ENCODE measurements at places on chromosomes 3 and 15.

DNA sequence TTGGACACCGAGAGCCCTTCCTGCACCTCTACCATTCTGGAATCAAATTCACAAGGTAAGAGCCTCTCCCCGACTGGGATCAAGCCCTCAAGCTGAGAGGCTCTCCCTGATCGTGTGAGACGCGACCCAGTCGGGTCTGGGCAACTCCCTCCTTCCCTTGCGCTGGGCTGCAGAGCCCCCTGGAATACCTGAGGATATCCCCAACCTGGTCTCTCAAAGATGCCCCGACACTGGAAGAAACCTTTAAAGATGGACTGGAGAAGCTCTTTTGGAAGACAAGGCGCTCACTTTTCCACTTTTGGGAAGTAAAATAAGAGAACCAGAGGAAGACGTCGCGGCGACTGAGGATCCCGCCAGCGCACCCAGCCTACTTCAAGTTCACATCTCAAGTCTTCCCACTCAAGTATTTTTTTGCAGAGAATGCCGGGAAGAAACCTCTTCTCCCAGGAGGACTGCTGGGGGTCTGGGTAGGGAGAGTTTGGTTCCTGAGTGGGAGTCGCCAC lies 33.8 kb downstream of the ZIC4 start:
- DNase-seq = no peak

DNA sequence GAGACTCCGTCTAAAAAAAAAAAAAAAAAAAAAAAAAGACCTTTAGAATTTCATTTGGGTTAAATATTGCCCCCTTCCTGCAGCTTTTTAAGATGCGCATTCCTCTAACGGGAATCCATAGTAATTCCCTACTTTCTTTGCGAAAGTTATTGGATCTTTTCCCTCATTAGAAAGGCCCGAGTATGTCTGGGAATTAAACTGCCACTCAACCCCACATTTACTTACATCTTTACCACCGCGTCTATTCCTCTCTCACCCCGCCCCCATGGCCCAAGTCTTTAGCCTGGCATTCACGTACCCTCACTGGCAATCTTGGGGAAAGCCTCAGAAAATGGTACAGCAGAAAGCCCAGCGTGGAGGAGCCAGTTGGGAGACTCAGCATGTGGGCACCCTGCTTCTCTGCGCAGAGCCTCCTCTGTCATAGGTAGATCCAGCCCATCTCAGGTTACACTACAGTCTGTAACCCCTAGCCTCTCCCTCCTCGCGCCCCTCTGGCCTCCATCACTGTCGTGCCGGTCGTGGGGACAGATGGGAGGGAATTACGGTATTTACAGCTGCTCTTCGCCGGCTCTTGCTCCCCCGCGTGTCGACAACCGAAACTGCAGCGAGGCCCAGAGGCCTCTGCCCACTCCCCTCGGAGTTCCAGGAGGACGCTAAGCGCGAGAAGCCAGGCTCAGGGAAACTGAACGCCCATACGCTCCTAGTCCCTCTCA lies 6.4 kb upstream of the ANKDD1A start:
- DNase-seq = peak; percentile 86

GRCh38 chr3:131881777-131882176 lies 153.0 kb downstream of the CPNE4 start:
- DNase-seq = no peak

DNA sequence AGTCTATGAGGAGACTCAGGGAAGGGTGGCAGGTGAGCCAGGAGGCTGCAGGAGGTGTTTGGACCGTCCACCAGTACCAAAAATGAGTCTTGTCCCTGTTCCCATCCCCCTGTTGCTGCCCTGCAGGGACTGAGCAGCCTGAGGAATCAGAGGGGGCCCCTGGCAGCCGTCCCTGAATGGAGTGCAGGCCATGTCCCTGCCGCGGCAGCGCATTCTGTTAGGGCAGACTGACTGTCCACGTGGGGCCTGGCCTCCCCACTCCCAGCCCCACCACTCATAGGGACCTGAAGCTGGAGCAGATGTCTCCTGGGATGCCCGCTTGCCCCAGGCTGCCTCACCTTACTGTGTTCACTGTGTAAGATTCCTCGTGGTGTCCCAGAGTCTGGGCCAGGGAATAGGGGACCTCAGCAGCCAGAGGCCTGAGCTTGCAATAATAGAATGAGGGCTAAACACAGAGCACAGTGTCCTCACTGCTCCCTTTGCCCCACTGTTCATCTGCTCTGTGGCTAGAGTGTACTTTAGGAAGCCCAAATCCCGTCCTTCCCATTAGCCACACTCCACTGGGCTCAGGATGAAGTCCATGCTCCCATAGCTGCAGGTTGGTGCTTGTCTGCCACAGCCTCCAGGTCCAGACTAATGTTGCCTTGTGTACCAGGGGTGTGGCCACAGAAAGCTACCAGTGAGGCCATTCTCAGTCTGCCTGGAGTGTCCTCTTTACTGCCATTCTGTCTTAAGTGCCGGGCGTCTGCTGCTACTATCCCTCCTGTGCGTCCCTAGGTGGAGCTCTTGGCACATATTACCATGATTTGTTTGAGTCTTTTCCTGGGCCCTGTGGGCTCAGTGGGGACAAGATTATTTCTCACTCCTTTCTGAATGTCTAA lies 63.2 kb downstream of the HCN4 start:
- DNase-seq = peak; percentile 82

DNA sequence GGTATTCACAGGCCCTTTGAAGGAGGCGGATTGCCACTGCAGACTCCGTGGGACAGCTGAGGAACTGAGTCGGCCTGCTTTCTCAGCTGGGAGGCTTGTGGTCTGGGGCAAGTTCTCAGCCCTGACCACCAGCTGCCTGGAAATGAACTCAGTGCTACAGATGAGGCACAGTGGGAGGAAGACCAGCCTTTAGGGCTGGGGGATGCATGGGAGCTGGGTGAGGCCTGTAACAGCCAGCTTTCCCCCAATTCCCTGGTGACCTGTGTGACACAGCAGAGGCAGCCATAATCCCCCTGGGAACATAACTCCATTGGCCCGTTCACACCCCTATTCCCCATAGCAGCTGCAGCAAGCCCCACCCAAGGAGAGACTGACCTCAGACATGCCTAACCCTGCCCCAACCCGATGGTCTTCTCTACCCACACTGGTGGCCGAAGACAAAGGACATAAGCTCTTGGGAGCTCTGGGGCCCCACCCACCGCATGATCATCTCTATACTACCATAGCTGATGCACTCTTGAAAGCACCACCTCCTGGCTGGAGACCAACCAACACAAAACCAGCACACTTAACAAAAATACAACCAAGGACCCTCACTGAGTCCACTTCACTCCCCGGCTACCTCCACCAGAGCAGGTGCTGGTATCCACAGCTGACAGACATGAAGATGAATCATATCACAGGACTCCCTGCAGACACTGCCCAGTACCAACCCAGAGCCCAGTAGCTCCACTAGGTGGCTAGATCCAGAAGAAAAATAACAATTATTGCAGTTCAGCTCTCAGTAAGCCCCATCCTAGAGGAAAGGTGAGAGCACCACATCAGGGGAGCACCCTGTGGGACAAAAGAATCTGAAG lies 24.9 kb downstream of the ZMAT3 start:
- DNase-seq = no peak

DNA sequence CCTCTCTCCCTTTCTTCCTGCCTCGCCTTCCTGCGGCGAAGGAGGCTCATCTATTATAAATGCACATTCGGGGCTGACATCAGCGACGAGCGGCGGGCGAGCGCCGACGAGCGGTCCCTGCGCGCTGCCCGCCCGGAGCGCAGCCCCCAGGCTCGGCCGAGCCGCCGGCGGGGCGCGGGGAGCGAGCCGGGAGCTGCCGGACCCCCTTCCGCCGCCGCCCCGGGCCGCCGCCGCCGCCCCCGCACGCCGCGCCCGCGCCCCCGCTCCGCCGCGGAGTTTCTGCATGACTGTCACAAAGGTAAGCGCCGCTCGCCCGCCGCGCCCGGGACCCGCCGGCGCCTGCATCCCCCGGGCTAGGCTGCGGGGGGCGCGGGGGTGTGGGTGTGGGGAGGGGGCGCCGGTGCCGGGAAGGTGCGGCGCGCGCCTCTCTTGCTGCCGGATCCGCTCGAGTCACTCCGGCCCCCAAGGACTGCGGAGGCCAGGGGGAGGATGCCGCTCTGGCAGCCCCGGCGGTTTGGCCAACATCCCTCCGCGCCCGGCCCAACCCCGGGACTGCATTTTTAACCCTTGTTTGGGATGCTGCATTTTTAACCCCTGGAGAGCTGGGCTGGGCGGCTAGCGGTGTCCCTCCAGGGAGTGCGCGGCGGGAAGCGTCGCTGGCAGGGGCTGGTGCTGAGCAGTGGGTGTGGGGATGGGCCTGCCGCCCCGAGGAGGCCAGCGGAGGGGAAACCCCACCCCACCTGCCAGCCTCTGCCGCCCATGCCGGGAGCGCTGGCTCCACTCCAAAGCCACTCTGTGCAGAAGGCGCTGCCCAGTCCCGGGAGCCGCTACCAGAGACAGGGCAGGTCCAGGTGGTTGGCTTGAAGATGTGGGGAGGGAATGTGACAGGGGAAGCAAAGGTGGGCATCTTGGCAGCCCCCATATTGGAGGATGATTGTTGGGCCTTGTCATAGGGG lies at the start of gene CORO2B:
Gene CORO2B (plus strand): TSS at position 14 of the 956 bp plus-strand sequence. CDS start 270 bp downstream, at position 284.
- peak; percentile 54 for DNase-seq

DNA sequence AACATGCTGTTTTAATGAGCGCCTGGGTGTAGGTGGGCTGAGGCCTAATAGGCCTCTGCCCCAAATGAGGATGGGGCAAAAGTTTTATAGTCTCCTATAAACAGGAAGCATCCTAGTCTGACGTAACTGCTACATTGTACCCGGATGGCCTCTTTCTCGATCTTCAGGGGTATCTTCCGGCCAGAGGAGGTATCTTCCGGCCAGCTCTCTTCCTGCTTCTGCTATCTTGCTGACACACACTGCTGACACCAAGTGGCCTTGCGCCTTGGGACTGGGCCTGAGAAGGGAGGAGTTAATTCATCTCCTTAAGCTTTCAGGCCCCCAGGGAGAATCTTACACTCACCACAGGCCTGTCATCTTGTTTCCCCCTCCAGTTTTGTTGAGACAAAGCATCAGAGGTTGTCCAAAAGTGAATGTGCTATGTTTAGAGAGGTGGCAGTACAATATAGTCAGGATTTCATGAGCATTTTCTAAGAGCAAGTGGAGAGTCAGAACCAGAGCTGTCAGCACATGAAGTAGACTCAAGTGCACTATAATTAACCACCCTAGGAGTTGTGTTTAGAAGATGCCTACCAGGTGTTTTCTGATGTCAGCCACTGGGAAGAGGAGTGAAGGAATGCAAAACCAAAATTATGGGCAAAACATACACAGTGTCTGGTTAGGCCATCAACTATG lies 15.6 kb upstream of the IGSF10 start:
- DNase-seq = no peak

DNA sequence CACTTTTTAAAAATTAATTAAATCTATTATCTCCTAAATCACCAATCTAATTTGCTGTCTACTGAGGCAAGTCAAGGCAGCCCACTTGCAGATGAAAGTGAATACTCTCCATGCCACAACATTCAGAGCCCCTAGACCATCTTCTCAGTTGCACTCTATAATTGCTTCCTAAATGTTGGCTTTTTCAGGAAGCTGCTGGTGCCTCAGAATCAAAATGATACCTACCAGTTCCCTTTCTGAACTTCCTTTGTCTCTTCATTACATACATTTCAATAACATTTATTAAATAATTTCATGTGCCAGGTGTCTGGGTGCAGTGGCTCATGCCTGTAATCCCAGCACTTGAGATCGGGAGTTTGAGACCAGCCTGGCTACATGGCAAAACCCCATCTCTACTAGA lies 124.1 kb downstream of the SERPINI1 start:
- no peak for DNase-seq

GRCh38 chr3:36832406-36832805 lies 68.1 kb upstream of the DCLK3 start:
- DNase-seq = no peak

GRCh38 chr3:177345973-177346503 lies 148.8 kb upstream of the TBL1XR1 start:
- no peak for DNase-seq

GRCh38 chr3:75248974-75249373 lies 415.2 kb upstream of the FRG2C start:
- DNase-seq = no peak

- no peak for DNase-seq
These were observed 205.7 kb downstream of the UACA start for GRCh38 chr15:70557521-70558258.

DNA sequence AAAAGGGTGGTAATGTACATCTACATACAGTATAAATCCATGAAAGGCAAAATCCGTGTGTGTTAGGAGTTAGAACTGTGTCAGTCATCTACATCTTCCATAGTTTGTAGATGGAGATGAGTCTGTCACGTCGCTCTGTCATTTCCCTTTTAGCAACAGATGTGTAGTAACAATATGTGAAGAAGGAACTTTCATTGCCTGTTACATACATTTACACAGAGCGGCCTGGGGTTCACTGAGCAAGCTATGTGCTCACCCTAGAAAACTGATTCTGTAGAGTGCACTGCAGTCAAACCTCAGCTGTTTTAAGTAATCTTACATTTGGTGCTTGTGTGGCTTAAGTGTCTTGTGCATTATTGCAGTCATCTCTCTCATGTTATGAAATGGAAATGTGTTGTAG lies 41.6 kb upstream of the AP3B2 start:
- no peak for DNase-seq

- DNase-seq = no peak
These were observed 91.5 kb downstream of the ATG7 start for GRCh38 chr3:11363715-11364114.

- DNase-seq = no peak
These were observed 44.2 kb downstream of the MKRN2 start for GRCh38 chr3:12601072-12601471.

DNA sequence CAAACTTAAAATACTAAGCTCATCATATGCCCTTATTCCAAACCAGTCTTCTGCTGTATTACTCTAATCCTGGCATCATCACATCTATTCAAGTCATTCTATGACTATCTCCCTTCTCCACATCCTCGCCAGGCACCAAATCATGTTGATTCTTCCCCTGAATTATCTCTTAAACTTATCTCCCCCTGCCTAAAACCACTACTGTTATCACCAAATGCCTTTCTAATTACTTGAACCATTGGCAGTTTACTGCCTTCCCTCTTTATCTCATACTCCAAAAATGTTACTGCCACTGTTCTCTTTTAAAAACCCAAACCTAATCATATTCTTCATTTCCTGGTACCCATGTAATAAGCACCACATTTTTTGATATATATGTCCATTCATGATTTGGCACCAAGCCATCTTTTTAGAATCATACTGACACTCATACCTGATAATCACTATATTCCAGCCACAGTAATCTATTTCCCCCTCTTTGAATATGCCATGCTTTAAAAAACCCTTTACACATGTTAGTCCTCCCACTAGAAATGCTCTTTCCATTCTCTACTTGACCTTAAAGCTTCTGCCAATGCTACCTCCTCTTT lies 126.8 kb downstream of the PEAK1 start:
- no peak for DNase-seq

DNA sequence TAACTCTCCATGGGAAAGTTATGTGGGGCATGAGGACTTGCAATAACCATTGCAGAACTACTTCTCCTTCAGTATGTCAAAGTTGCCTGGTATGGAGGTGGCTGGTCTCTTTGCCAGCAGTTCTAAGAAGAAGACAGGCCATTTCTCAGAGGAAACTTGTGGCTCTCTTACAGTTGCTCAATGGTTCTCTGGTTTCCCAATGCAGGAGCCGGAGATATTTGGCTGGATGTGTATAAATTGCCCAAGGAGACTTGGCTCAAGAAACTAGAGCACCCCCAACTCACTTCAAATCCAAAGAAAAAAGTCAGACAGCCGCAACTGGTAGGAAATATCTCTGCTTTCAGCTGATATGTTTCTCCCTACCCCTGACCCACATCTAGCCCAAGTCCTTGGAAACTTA lies 24.2 kb downstream of the WDR93 start:
- DNase-seq = no peak

Data from hepatocyte (in vitro differentiated cells).